ENCODE measurements at places on chromosomes 13 and 19.

DNA sequence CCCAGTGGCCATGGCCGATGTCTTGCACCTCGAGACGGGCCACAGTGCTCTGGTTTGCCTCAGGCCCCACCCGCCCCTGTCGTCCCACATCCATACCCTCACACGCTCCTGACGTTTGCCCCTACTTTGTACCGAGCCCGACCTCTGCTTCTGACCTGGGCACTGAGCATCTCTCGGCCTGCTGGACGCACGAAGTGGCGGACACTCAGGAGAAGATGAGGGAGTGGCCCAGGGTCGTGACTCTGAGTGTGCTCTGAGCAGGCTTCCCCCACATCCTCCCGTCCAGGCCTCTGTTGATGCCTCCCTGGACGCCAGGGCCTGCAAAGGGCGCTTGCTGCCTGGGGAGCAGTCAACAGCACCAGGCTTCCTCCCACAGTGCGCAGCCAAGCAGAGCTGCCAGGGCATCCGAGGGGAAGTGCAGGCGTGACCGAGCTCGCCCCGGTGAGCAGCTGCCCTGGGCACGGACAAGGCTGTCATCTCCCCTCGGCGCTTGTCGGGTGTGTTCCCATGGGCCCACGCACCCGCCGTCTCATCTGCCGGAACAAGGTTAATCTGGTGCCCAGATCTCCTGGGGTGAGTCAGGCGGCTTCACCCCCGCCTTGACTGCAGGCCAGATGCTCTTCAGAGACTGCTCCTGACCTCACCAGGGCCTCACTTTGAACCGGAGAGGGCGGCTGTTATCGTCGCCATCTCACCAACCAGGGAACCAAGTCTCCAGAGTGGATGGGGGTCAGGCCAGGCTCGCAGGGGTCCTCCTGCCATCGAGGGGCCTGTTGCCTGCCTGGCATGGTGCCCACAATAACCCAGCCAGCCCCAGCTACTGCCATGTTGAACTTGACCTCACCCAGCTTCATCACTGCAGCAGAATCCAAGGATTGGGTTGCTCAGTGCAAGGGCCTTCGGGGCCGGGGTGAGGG, 27.2 kb downstream of the COMP start:
- peak; percentile 37 for DNase-seq

DNA sequence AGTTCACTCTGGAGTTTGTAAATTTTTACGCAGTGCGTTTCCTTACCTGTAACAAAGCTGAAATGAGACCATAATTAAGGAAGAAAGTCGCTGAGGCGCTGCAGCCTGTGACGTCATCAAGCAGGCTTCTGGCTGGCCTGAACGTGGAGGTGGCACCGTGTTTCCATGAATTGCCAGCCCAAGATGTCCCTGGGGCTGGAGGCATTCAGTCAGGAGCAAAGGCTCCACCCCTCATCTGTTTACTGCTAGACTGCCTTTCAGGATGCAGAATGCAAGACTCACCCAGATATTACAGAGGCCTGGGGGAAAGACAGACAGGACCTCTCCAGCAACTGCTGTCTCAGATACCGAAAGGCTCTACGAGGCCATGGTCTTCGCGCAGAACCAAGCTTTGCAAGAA, 424.6 kb downstream of the TSHZ3 start:
- DNase-seq: no peak

DNA sequence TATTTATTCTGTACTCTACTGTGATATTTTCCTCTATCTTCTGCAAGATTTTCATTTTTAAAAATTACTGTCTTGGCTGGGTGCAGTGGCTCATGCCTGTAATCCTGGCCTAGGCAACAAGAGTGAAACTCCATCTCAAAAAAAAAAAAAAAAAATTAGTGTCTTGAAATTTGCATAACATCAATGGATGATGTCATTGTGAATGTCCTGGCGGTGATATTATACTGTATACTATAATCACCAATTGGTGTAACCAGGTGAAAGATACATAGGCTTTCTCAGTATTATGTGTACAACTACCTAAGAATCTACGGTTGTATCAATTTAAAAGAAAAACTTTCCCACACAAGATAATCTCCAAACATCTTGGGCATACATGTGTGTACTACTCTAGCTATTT, 15.2 kb downstream of the ZNF331 start:
- DNase-seq: no peak

GRCh38 chr13:108549934-108550333, 79.5 kb upstream of the MYO16 start:
- DNase-seq: no peak

GRCh38 chr13:77502104-77502720, 33.3 kb upstream of the SCEL start:
- DNase-seq: no peak

GRCh38 chr13:74929436-74929835, 552.5 kb downstream of the TBC1D4 start:
- no peak for DNase-seq
